ENCODE measurements at places on chromosomes 1 and 21. TPM values are rescaled to one million over a fixed set of nuclear protein-coding genes. Genes with fewer than 3 reads are reported as not detected.

GRCh38 chr1:198186916-198187580 lies 30.2 kb downstream of the NEK7 start:
- DNase-seq, result no peak

DNA sequence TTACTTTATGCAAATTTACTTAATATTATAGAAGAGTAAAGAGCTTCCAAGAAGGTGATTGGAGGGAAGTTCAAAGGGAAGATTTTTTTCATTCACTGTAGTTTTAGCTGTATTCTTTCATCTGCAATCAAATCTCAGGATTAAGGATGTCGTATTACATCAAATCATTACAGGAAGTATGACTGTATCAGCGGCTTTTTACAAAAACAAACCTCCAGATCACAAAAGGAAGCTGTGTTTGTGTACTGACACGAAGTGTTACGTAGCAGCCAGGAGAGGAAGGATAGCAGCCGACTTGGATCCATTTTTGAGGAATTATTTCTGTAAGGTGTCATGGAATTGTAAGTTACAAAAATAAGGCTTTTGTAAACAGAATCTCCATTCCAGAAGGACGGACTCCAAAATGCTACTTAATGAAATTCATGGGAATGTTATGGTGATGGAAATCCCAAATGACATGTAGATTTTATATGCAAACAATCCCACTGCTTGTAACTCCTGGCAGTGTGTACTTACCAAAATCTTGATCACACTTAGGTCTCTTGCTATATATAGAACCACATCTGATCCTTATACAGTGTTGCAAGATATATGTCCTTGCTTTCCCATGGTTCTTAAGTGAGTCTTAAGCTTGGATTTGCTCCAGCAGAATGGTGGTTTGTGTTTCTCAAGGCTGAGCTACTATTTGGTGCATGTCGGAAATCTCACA lies 49.8 kb downstream of the KCNJ15 start:
- no peak for DNase-seq

- DNase-seq, result no peak
Observed at GRCh38 chr21:27269644-27270043, 302.8 kb upstream of the ADAMTS5 start.

DNA sequence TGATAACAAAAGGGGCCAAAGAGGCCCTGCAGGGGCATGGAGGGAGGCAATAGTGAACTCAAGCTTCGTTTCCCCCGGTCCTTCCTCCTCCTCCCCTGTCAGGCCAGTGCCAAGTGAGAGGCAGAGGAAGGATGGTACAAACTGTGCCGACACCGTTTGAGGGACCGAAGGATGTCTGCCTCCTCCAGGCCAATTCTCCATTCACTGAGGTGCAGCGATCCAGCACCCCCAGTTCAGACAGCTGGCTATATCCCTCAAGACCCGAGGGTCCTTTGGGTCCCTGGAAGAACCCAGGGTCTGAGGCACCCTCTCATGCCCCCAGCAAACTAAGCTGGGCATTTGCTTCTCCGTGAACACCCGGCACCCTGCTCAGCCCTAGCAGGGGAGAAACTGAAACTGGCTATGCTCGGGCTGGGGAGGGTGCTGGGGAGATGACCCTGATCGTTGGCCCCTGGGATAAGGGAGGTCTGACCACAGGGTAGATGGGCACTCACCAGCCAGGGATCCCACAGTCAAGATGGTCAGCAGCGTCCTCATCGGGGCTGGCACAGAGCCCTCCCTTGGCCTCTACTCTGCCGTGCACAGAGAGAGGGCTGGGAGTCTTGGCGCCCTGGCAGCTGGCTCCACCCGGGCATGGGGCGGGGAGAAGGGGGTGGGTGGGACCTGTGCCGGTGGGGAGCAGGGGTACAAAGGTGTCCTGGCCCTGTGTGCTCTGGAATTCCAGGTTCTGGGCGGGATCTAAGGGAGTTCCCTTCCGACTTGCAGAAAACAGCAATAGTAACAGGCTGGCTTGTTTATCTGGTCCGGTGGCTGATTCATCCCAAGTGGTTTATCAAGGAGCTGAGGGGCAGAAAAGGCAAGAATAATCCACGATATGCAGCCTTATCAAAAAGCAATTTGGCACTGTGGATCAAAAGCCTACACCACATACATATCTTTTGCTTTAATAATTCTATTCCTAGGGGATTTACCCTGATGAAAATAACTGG lies at the start of gene IL22RA1:
TSS of gene IL22RA1 (minus strand) at position 595 of the 989 bp plus-strand sequence. CDS start at position 537, 58 bp downstream.
- peak; percentile 56 for DNase-seq

- DNase-seq, result no peak
Observed at GRCh38 chr1:79848316-79848715, 841.8 kb upstream of the ADGRL4 start.

DNA sequence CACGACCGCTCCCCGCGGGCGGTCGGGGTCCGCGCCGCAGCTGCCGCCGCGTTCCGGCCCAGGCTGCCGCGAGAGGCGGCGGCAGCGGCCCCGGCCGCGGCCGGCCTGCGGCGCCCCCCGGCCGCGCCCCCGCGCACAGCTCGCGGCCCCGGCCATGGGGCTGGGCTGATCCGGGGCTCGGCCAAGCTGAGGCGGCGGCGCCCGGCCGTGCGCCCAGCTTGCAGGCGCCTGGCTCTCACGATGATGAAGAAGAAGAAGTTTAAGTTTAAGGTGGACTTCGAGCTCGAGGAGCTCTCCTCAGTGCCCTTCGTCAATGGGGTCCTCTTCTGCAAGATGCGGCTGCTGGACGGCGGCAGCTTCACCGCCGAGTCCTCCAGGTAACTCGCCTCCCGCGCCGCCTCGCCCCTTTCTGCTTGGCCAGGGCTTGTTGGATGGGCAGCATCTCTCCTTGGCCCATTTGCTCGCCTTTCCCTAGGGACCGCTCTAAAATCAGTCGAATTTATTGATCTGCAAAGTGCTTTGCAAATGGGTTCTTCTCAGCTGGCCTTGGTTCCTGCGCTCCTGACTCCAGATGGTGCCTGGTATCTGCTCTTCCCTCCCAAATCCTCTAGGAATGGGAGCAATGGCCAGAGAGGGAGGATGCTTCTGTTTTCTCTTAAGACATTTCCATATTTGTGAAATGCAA lies 431 bp downstream of the EEIG2 start:
- DNase-seq, result peak; percentile 36

DNA sequence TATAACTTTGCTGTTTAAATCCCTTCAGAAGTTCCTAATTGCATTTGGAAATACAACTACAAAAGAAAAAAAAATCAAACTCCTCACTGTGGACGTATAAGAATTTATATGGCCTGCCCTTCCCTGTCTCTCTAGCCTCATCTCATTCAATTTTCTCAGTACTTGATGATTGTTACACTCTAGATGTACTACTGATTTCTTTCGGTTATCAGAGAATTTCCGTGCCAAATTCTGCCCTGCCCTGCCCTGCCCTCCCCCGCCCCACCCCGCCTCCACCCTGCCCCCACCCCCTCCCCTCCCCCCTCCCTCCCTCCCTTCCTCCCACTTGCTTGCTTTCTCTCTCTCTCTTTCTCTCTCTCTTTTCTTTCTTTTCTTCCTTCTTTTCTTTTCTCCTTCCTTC lies 71.7 kb upstream of the MPC2 start:
- DNase-seq, result no peak

Gene NPHS2
- not detected for total RNA-seq

Gene AIRE
- 0.08 TPM for total RNA-seq

All from left cardiac atrium (tissue), 4 donors.